Transverse colon (tissue), 4 donors: ENCODE measurements at places on chromosomes 7 and 10. TPM values are rescaled to one million over a fixed set of nuclear protein-coding genes. Genes with fewer than 3 reads are reported as not detected.

- peaks cover 57% of the 10 kb centered on the region for H3K27me3 ChIP-seq
- H3K27ac ChIP-seq, result peak overlapping the region; percentile 99
- H3K36me3 ChIP-seq, result no peaks in the 10 kb centered on the region
Observed at GRCh38 chr7:27155816-27156507, 513 bp downstream of the HOXA7 start.

OR2A42 gene
- not detected for total RNA-seq

CAMK2B gene
- total RNA-seq, result 0.16 TPM

GRCh38 chr10:86167762-86168128 is 198.8 kb downstream of the GRID1 start:
- H3K4me1 ChIP-seq, result peaks cover 17% of the 10 kb centered on the region
- no peak overlapping the region for H3K27ac ChIP-seq
- H3K36me3 ChIP-seq, result no peaks in the 10 kb centered on the region

GRCh38 chr10:11887381-11888227 is 64.4 kb downstream of the PROSER2 start:
- no peaks in the 10 kb centered on the region for H3K4me1 ChIP-seq
- no peaks in the 10 kb centered on the region for H3K27me3 ChIP-seq
- no peak overlapping the region for H3K27ac ChIP-seq
- no peaks in the 10 kb centered on the region for H3K36me3 ChIP-seq
- H3K4me3 ChIP-seq, result no peak overlapping the region

- peak overlapping the region; percentile 67 for H3K27ac ChIP-seq
- H3K4me3 ChIP-seq, result no peak overlapping the region
- peaks cover 3% of the 10 kb centered on the region for H3K36me3 ChIP-seq
- peak; percentile 44 for DNase-seq
- H3K4me1 ChIP-seq, result peaks cover 29% of the 10 kb centered on the region
Observed at GRCh38 chr7:140049339-140050024, 13.3 kb downstream of the PARP12 start.

- no peaks in the 10 kb centered on the region for H3K4me1 ChIP-seq
- H3K27me3 ChIP-seq, result no peaks in the 10 kb centered on the region
- H3K36me3 ChIP-seq, result no peaks in the 10 kb centered on the region
- H3K4me3 ChIP-seq, result no peak overlapping the region
- no peak for DNase-seq
Observed at GRCh38 chr10:131160219-131160875, 151.2 kb downstream of the TCERG1L start.

GRCh38 chr10:36675458-36675880 is 449.9 kb upstream of the ANKRD30A start:
- H3K27ac ChIP-seq, result no peak overlapping the region
- H3K4me1 ChIP-seq, result no peaks in the 10 kb centered on the region
- no peak for DNase-seq
- H3K36me3 ChIP-seq, result no peaks in the 10 kb centered on the region

HTR7 gene
- not detected for total RNA-seq

- H3K4me3 ChIP-seq, result no peak overlapping the region
- no peaks in the 10 kb centered on the region for H3K36me3 ChIP-seq
- H3K27ac ChIP-seq, result no peak overlapping the region
- H3K4me1 ChIP-seq, result no peaks in the 10 kb centered on the region
- DNase-seq, result no peak
- H3K27me3 ChIP-seq, result no peaks in the 10 kb centered on the region
Observed at GRCh38 chr10:130459011-130459410, 322.8 kb downstream of the GLRX3 start.

GRCh38 chr7:81404669-81405068 is 365.2 kb downstream of the HGF start:
- no peaks in the 10 kb centered on the region for H3K27me3 ChIP-seq
- H3K27ac ChIP-seq, result no peak overlapping the region
- H3K36me3 ChIP-seq, result no peaks in the 10 kb centered on the region
- no peaks in the 10 kb centered on the region for H3K4me1 ChIP-seq
- H3K4me3 ChIP-seq, result no peak overlapping the region

DNA sequence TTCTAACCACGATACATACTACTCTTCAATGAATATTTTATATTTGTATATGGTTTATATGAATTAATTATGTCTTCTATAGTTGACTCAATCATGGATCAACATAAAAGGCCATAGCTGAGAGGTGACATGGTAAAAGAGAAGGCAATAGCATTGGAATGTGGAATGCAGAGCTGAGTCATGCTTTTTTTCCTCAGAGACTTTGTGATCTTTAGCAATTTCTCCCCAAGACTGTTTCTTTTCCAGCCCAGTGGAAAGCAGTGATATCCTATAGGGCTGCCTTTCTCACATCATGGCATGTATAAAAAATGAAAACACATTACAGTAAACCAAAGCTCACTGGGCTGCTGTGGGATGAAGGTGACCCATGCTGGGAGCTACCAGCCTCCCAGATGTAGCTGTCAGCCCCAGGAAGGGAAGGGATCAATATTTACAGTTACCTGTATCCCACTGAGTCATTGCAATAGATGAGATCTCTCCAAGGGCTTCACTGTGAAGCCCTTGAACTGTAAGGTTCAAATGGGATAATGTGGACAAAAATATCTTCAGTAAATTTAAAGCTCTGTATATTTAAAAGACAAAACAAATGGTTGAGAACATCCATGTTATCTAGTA is 30.2 kb downstream of the SLC39A12 start:
- H3K4me1 ChIP-seq, result no peaks in the 10 kb centered on the region
- no peak overlapping the region for H3K27ac ChIP-seq
- no peaks in the 10 kb centered on the region for H3K27me3 ChIP-seq
- H3K4me3 ChIP-seq, result no peak overlapping the region

GRCh38 chr7:47702080-47702479 is 120.2 kb upstream of the TNS3 start:
- no peak overlapping the region for H3K27ac ChIP-seq
- H3K4me3 ChIP-seq, result no peak overlapping the region
- H3K27me3 ChIP-seq, result no peaks in the 10 kb centered on the region
- H3K36me3 ChIP-seq, result no peaks in the 10 kb centered on the region

DNA sequence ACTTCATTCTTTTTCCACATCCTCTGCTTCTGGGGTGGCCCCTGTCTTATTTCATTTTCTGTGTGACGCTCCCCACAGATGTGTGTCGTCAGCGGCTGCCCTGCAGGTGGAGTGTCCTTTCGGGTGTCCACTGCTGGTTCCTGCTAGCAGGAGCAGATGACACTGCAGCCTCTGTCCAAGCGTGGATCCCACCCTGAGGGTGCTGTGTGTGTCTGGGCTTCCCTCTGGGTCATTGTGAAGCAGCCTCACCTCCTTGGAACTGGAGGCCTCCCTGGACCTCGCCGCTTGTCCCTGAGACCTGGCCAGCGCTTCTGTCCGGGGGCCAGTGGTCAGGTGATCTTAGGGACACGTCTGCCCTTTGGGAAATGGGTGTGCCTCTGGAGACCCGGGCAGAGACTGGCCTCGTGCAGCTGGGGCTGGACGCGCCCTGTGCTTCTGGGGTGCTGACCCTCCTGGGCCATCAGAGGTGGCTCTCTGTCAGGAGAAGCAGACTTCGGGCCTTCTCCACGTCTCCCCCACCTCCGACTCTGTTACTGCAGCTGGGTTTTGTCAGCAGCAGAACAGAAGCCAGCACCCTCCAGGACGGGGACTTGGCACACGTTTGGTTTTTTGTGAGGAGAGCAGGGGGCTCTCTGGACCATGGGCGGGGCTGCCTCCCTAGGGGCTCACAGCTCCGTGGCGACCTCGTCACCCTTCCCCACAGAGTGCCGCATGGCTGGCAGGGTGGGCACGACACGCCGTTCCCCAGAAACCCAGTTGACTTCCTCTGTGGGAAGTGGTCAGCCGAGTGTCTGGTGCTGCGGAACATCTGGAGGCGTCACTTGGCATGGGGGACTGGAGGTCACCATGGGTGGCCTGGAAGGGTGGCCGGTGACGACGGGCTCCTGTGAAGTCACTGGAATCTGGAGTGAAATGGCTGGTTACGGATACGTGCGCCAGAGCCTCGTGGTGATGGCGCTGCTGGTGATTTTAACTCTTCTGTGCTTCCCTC is 48.4 kb downstream of the INPP5A start:
- H3K27ac ChIP-seq, result peak overlapping the region; percentile 19
- no peak for DNase-seq
- H3K36me3 ChIP-seq, result no peaks in the 10 kb centered on the region
- H3K4me3 ChIP-seq, result no peak overlapping the region
- H3K4me1 ChIP-seq, result peaks cover 22% of the 10 kb centered on the region

GRCh38 chr10:86941991-86942421 is 15.4 kb downstream of the MMRN2 start:
- H3K27me3 ChIP-seq, result peaks cover 7% of the 10 kb centered on the region
- H3K36me3 ChIP-seq, result no peaks in the 10 kb centered on the region
- DNase-seq, result no peak
- no peak overlapping the region for H3K4me3 ChIP-seq
- no peak overlapping the region for H3K27ac ChIP-seq
- peaks cover 11% of the 10 kb centered on the region for H3K4me1 ChIP-seq

DNA sequence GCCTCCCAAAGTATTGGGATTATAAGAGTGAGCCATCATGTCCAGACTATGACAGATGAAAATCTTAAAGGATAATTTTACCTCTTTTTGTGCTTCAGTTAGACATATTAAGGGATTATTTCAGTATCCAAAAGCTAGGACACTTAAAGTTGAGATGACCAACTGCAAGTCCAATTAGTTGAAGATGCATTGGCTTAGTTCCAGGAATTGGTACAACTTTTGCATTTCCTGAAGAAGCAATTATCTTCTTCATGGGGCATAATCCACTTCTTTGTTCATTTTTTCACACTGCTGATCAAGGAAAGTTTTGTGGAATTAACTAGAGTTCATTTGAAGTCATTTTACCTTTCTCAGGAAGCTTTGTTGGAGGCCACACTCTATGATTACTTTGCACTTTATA is 72.0 kb upstream of the HECW1 start:
- DNase-seq, result no peak
- no peak overlapping the region for H3K4me3 ChIP-seq
- no peaks in the 10 kb centered on the region for H3K4me1 ChIP-seq
- no peaks in the 10 kb centered on the region for H3K36me3 ChIP-seq
- H3K27me3 ChIP-seq, result no peaks in the 10 kb centered on the region

DNA sequence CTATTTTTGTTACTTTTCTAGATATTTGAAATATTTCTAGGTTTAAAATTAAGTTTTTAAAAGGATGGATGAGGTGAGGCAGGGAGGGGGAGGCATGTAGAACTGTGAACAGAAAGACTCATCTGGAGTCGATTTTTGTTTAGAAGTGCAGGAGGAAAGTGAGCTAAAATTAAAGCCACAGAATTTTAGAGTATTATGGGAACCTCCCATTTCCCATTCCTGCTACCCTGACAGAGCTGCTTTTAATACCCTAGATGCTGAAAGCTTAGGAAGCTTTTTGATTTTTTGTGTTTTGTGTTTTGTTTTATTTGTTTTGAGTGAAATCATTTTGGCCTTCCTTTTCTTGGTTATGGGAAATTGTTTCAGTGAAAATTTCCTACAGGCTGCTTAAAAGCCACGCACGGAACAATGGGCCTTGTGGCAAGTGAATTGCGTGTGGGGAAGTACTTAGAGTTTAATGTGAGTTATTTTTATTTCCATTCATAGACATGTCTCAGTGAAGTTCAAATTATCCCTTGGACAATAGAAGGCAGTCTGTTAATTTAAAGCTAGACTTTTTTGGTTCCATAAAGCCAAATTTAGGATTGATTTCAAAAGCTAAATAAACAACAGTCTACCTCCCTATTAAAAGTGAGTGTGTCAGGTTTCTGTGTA is 102.0 kb upstream of the HDAC9 start:
- H3K4me1 ChIP-seq, result no peaks in the 10 kb centered on the region
- no peaks in the 10 kb centered on the region for H3K27me3 ChIP-seq
- no peak for DNase-seq
- H3K36me3 ChIP-seq, result no peaks in the 10 kb centered on the region
- H3K27ac ChIP-seq, result no peak overlapping the region

DNA sequence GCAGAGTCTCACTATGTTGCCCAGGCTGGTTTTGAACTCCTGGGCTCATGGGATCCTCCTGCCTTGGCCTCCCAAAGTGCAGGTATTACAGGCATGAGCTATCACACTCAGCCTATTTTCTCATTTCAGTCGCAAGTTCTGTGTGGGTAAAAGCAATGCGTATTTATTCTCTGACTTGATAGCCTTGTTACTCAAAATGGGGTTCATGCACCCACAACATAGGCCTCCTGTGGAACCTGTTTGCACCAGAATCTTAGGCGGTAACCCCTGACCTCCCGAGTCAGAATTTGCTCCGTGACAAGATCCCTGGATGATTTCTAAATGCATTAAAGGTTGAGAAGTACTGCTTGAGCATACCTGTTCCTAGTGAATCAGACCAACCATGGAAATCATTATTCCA is 7.3 kb downstream of the IL2RA start:
- no peak overlapping the region for H3K4me3 ChIP-seq
- no peaks in the 10 kb centered on the region for H3K27me3 ChIP-seq
- no peak for DNase-seq
- no peaks in the 10 kb centered on the region for H3K36me3 ChIP-seq
